Lower lobe of right lung (tissue), 2 donors: ENCODE measurements at places on chromosomes 13 and 19.
A peak's percentile ranks its signal among the peaks of the same experiment; 100 is the strongest.

DNA sequence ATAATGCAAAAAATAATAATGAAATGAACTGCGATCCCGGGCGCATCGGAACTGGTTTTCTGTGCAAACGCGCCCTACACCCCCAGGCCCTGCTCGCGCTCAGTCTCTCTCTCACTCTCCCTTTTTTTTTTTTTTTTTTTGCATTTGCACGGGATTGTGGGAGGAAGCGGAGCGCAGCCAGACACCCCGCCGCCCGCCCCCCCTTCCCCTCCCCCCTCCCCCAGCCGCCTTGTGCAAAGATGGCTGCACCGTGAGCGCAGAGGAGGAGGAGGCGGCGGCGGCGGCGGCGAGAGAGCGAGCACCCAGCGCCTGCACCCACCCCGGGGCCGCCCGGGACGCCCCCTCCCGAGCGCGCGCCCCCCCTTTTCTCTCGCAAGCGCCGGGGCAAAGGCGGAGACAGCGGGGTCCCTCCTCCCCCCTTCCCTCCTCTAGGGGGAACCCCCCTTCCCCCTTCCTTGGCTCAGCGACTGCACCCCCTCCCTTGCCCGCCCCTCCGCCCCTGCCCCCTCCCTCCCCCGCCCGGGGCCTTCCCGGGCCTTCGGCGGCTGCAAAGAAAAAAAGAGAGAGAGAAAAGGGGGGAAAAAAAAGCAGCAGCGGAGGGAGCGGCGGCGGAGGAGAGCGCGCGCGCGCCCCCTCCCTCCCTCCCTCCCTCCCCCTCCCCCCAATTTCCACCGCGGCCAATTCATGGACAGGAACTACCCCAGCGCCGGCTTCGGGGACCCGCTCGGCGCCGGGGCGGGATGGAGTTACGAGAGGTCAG is at the start of gene PRR12:
Gene PRR12 (plus strand): TSS at position 212 of the 760 bp plus-strand sequence. CDS start 473 bp downstream, at position 685.
- no peaks in the 10 kb centered on the region for H3K27me3 ChIP-seq
- peak; percentile 74 for DNase-seq
- H3K4me1 ChIP-seq: peaks cover 19% of the 10 kb centered on the region
- peak within 1 kb of the TSS; percentile 89 for H3K27ac ChIP-seq
- peaks cover 25% of the 10 kb centered on the region for H3K36me3 ChIP-seq
- H3K4me3 ChIP-seq: peak within 1 kb of the TSS; percentile 72

GRCh38 chr19:1220976-1221903 is 15.7 kb downstream of the STK11 start:
- H3K4me3 ChIP-seq: no peak overlapping the region
- H3K27ac ChIP-seq: no peak overlapping the region
- H3K27me3 ChIP-seq: no peaks in the 10 kb centered on the region
- no peak for DNase-seq
- H3K36me3 ChIP-seq: peaks cover 65% of the 10 kb centered on the region

GRCh38 chr13:20686863-20687579 is 16.5 kb upstream of the IL17D start:
- no peak overlapping the region for H3K27ac ChIP-seq
- H3K27me3 ChIP-seq: no peaks in the 10 kb centered on the region
- H3K4me1 ChIP-seq: no peaks in the 10 kb centered on the region
- no peak for DNase-seq

GRCh38 chr19:10338940-10339339 is 484 bp downstream of the ICAM3 start:
- DNase-seq: no peak
- no peaks in the 10 kb centered on the region for H3K27me3 ChIP-seq
- peaks cover 14% of the 10 kb centered on the region for H3K4me1 ChIP-seq
- no peaks in the 10 kb centered on the region for H3K36me3 ChIP-seq
- H3K4me3 ChIP-seq: peak overlapping the region; percentile 41

GRCh38 chr19:12580180-12580694 is 29.0 kb upstream of the ZNF564 start:
- no peak overlapping the region for H3K27ac ChIP-seq
- no peaks in the 10 kb centered on the region for H3K27me3 ChIP-seq
- peaks cover 47% of the 10 kb centered on the region for H3K36me3 ChIP-seq
- no peak for DNase-seq
- H3K4me3 ChIP-seq: no peak overlapping the region
- H3K4me1 ChIP-seq: no peaks in the 10 kb centered on the region

GRCh38 chr19:32471811-32472210 is 66.2 kb downstream of the DPY19L3 start:
- no peak overlapping the region for H3K27ac ChIP-seq
- H3K27me3 ChIP-seq: no peaks in the 10 kb centered on the region
- no peak for DNase-seq
- H3K4me3 ChIP-seq: no peak overlapping the region

GRCh38 chr19:33280351-33280921 is 21.9 kb downstream of the CEBPA start:
- peaks cover under 1% of the 10 kb centered on the region for H3K27me3 ChIP-seq
- H3K4me3 ChIP-seq: no peak overlapping the region

DNA sequence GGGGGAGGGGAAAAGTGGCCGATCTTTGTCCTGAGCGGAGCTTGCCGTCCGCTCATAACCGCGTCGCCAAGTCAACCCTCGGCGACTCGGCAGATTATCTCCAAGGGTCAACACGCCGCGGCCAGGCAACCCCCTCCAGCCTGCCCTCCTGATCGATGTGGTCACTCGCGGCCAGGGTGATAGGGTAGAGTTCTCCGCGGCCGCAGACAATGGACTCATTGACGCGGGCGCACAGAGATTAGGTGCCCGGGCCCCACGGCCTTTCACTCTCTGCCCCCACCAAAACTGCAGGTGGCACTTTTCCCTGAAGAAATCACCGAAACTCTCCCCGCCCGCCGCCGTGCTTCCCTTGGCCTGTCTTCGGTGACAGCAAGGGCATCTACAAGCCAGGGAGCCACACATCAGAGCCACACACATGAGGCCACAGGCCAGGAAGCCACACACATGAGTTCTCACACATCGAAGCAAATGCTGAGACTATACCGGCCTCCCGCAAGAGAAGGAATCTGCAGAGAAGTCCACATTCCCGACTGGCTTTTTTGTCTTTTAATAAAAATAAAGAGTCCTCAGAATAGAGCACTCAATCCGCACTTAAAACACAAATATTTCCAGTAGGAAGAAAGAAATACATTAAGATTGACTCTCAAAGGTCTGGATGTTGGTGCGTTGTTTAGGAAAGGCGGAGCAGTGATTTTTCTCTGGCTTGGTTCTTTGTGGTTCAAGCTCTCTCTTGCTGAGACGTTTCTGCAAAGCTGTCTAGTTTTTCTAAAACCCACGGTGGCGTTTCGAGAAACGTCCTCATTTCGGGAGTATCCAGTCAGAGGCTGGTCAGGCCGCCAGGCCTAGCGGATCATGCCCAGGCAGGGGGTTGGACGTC is 1.5 kb upstream of the PDX1 start:
- H3K4me1 ChIP-seq: peaks cover 32% of the 10 kb centered on the region
- no peak overlapping the region for H3K27ac ChIP-seq
- no peaks in the 10 kb centered on the region for H3K36me3 ChIP-seq
- peaks cover 100% of the 10 kb centered on the region for H3K27me3 ChIP-seq
- no peak overlapping the region for H3K4me3 ChIP-seq

DNA sequence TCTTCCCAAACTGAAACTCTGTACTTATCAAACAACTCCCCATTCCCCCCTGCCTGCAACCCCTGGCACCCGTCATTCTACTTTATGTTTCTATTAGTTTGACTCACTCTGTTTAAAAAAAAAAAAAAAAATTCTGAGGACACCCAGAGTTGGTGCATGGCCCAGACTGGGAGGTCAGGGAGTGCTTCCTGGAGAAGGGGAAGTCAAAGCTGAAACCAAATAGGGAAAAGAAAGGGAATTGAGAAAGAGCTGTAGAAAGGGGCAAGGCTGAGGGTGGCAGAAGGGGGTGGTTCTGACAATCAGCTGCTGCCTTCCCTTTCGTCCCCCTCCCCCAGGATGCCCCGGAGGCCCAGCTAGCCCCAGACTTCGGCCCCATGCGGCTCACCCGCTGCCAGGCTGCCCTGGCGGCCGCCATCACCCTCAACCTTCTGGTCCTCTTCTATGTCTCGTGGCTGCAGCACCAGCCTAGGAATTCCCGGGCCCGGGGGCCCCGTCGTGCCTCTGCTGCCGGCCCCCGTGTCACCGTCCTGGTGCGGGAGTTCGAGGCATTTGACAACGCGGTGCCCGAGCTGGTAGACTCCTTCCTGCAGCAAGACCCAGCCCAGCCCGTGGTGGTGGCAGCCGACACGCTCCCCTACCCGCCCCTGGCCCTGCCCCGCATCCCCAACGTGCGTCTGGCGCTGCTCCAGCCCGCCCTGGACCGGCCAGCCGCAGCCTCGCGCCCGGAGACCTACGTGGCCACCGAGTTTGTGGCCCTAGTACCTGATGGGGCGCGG is 9.0 kb upstream of the STRN4 start:
- H3K36me3 ChIP-seq: peaks cover 14% of the 10 kb centered on the region
- peak; percentile 56 for DNase-seq
- peaks cover 25% of the 10 kb centered on the region for H3K4me1 ChIP-seq

DNA sequence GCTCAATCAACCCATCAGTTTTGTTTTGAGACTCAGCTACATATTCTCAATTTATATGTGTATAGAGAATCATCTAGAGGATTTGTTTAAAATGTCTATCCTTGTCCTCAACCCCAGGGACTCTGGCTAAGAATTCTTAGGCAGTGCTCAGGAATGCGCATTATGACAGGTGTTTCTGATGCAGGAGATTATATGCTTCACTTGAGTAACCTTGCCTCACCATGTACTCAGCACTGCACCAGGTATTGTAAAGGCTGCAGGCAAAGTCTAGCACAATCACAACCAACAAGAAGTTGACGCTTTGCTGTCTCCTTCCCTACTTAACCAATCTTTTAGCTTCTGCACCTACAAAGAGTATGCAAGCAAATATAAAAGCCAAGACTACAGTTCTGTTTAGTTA is 79.6 kb downstream of the LACC1 start:
- no peaks in the 10 kb centered on the region for H3K27me3 ChIP-seq
- no peaks in the 10 kb centered on the region for H3K4me1 ChIP-seq
- no peak overlapping the region for H3K27ac ChIP-seq
- no peak overlapping the region for H3K4me3 ChIP-seq

DNA sequence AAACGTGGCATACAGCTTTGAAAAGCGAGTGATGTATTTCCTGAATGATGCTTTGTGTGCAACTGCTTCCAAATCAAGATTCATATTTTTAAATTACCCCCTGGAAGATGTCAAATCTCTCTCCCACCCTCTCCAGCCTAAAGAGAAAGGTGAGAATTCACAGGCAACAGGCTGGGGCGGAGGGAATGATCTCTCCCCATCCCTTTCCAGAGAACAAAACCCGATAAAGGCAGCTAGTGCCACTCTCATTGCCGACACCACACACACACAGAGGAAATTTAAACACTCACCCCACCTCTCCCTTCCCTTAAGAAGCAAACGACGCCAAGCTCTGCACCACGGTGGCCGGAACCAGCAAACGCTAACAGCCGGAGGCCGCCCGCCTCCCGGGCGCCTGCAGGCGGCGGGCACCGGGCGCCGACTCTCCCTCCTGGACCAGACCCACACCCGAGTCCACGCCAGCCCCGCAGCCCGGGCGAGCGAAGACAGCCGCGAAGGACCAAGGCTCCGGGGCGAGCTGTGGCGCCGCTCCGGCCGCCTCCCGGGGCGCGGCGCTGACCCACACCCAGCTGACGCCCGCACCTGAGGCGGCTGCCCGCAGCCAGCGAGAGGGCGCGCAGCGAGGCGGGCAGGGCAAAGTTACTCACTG is 477 bp downstream of the LNX2 start:
- no peaks in the 10 kb centered on the region for H3K27me3 ChIP-seq
- H3K4me1 ChIP-seq: peaks cover 50% of the 10 kb centered on the region
- DNase-seq: peak; percentile 70

GRCh38 chr19:16893686-16893989 is 4.8 kb downstream of the F2RL3 start:
- no peak for DNase-seq
- no peaks in the 10 kb centered on the region for H3K36me3 ChIP-seq
- peaks cover 36% of the 10 kb centered on the region for H3K4me1 ChIP-seq
- H3K4me3 ChIP-seq: peak overlapping the region; percentile 2

DNA sequence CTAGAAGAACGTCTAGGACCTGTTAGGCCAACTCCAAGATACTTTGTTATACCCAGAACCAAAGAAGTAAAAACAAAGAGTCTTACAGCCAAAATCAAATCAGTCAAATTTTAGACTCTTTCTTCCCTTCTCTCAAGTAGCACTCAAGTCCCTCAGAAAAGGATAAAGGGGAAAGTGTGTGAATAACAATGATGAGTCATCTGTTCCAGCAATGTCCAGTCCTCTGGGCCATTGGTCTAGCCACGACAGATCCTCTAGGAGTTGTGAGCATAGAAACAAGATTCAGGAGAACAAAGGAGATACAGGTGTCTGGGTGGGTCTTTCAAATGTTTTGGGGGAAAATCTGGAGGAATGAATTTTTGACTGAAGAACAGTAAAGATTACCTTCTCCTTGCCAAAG is 36.3 kb downstream of the STOML3 start:
- H3K27me3 ChIP-seq: no peaks in the 10 kb centered on the region
- no peak overlapping the region for H3K27ac ChIP-seq
- H3K4me1 ChIP-seq: no peaks in the 10 kb centered on the region
- H3K36me3 ChIP-seq: no peaks in the 10 kb centered on the region

- no peaks in the 10 kb centered on the region for H3K27me3 ChIP-seq
- no peak overlapping the region for H3K4me3 ChIP-seq
- peaks cover 79% of the 10 kb centered on the region for H3K36me3 ChIP-seq
- no peak overlapping the region for H3K27ac ChIP-seq
- no peak for DNase-seq
Observed at GRCh38 chr19:3441986-3442329, 38.4 kb downstream of the SMIM24 start.

DNA sequence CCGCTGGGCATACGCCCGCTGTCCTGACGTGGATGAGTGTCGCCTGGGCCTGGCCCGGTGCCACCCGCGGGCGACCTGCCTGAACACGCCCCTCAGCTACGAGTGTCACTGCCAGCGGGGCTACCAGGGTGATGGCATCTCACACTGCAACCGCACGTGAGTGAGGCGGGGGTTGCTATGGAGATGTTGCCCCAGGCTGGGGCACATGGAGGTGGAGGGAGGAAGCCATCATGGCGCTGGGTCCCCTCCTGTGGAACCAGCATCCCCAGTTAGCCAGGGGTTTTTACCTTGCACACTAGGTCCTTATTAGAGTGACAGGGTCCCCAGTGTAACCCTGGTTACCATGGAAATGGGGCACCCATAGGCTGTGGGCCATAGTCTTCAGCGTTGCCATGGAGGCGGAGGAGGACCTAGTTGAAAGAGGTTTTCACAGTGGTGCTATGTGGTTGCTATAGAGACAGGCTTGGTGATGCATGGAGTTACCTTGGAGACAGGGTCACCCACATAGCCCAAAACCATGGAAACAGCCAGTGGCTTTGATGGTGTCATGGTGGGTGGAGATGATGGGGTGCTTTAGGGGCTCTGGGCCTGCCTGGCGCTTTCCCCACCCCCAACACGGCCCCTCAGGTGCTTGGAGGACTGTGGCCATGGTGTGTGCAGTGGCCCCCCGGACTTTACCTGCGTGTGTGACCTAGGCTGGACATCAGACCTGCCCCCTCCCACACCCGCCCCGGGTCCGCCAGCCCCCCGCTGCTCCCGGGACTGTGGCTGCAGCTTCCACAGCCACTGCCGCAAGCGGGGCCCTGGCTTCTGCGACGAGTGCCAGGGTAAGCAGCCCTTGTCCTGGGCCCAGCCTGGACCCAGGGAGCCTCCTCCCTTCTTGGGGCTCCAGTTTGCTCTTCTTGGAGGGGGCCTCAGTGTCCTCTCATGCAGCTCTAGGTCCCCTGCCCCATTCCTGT is 27.1 kb downstream of the MEGF8 start:
- no peak overlapping the region for H3K27ac ChIP-seq
- H3K27me3 ChIP-seq: no peaks in the 10 kb centered on the region
- no peak for DNase-seq
